ENCODE measurements at places on chromosomes 2 and 18.
A peak's percentile ranks its signal among the peaks of the same experiment; 100 is the strongest.

DNA sequence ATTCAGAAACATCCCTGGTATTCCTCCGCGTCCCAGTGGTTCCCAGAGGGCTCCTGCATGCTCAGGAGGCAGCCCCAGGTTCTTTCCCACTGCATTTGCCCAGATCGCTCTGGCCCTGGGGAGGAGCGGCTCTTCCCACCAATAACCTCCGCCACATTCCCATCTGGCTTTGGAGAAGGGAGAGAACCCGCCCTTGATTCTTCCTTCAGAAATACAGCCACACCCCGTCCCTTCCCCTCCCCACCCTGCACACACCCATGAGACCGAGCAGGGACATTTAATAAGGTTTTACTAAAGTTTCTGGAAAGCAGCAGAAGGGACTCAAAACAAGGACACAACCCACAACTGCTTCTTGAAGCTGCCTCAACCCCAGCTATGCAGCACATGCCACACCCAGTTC lies 21.9 kb downstream of the ARID5A start:
- no peak for DNase-seq

- no peak for DNase-seq
These were observed 333.7 kb downstream of the AGAP1 start for GRCh38 chr2:235827585-235827992.

- DNase-seq, result no peak
These were observed 418.3 kb upstream of the DDX18 start for GRCh38 chr2:117396161-117396560.

GRCh38 chr2:51350100-51350499 lies 318.2 kb upstream of the NRXN1 start:
- no peak for DNase-seq

- no peak for DNase-seq
These were observed 608.6 kb upstream of the CELF4 start for GRCh38 chr18:38174173-38174572.

- no peak for DNase-seq
These were observed 108.7 kb downstream of the EPHA4 start for GRCh38 chr2:221463241-221463896.

DNA sequence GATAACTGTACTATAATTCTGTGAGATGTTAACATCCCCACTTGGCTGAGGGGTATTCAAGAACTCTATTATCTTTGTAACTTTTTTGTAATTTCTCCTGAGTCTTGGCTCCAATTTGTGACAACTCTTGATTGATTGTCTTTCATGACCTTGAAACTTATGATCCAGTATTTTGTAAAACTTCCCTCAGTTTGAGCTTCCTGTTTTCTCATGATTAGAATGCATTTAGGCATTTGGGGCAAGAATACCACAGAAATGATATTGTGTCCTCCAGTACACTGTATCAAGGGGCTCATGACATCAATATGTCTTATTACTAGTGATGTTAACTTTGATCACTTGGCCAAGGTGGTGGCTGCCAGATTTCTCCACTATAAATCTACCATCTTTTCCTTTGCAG lies 37.4 kb downstream of the PNO1 start:
- no peak for DNase-seq

- no peak for DNase-seq
These were observed 95.4 kb upstream of the CHRNA1 start for GRCh38 chr2:174859563-174860169.

GRCh38 chr2:239318790-239319661 lies 81.8 kb downstream of the HDAC4 start:
- DNase-seq, result no peak

GRCh38 chr2:12587729-12588522 lies 128.8 kb upstream of the TRIB2 start:
- DNase-seq, result no peak

DNA sequence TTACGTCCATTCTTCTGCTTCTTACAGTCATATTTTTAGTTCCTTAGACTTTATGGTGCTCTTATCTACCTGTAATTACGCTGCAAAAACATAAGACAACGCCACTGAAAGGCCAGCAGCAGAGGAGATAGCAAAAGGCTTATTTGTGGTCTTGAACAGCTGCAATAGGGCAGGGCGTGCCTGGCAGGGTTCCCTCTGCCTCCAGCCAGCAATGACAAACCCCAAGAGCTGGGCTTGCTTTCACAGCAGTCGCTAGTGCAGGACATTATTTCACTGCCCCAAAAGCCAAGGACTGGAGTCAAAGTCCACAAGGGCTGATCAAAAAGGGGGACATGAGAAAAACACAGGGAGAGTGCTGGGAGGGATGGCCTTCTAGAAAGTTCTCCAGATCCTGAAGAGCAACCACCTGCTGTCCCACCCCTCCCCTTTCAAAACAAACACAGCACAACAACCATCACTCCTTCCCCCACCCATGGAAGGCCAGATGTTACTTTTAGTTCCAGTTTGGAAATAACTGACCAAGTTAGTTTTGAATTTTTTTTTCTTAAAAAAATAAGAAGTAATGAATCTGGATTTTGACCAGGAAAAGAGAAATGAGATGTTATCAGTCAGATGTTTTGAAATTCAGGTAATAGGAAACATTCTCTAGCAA lies 127.8 kb downstream of the RBMS1 start:
- no peak for DNase-seq

DNA sequence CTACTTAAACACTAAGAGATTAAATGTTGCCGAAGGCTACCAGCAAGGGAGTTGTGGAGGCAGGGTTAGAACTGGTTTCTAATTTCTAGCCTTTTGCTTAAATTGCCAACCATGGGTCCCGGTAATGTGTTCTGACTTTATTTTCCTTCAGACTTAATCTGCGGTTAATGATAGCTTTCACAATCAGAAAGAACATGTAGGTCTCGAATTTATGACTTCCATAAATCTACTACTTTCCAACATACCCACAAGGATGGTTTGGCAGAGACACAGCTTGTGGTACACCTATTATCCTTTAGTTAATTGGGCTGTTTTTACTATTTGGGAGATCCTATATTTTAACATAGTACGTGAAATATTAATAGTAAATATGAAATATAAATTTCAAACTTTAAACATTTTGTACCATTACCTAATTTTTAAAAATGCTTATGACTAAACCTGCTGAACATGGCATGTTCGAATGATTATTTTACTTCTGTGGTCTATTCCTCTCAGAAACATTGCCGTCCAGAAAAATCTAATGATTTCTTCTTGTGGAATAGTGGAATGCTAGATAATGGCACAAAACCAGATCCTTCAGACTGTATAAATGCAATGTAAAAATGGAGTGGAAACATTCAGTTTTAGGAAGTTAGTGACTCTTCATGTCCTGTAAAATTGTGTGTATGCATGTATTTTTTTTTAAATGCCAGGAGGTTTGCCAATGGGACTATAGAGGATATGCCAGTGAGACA lies 41.3 kb downstream of the PARD3B start:
- DNase-seq, result no peak

DNA sequence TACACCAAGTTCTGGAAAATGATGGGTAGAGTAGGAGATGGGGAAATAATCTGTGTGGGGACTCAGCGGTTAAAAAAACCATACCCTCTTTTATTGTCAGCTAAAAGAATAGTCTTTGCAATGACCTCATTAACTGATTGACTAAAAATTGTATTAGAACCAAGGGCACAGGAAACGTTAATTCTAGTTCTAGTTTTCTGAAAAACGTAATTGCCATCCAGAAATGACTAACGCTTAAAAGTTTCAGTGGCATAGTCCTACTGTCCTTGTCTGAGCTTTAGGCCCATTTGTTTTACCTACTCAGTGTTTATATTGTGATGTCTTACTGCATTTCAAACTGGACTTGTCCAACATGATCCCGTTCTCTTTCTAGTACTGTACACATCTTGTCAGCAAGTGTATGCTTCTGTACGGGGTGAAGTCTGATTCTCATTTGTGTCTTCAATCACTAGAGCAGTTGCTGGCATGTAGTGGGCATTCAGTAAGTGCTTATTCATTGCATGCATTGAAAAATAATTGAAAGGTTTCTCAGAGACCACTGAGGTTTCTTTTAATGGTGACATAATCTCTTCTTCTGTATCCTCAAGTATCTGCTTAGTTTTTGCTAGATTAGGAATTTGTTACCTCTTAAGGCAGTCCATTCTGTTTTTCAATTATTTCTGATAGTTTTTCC lies 81.5 kb downstream of the ZNF407 start:
- DNase-seq, result no peak

GRCh38 chr2:198368089-198368488 lies 563.7 kb downstream of the PLCL1 start:
- no peak for DNase-seq

DNA sequence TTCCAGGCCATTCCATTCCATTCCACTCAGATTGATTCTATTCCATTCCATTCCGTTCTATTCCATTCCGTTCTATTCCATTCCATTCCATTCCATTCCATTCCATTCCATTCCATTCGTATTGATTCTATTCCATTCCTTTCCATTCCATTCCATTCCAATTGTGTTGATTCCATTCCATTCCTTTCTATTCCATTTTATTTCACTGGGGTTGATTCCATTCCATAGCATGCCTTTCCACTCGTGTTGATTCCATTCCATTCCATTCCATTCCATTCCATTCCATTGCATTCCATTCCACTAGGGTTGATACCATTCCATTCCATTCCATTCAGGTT lies 1142.3 kb downstream of the RPIA start:
- DNase-seq, result no peak

DNA sequence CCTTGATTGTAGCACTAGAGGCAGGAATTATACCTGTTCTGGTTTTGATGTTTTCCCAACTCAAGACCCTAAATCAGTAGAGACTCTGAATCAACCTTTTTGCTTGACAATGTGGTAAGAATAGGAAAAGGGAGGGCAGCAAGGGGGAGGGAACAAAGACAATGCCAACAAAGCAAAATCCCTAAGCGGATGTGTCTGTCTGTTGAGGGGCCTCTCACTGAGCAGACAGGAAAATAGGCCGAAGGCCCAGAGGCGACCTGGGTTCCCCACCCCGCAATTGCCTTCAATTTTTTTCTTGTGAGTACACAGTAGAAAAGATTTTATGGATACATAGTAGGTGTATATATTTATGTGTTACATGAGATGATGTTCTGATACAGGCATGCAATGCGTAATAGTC lies 75.6 kb downstream of the MAP4K4 start:
- DNase-seq, result no peak

- DNase-seq, result no peak
These were observed 98.5 kb upstream of the CD226 start for GRCh38 chr18:70046207-70046606.

DNA sequence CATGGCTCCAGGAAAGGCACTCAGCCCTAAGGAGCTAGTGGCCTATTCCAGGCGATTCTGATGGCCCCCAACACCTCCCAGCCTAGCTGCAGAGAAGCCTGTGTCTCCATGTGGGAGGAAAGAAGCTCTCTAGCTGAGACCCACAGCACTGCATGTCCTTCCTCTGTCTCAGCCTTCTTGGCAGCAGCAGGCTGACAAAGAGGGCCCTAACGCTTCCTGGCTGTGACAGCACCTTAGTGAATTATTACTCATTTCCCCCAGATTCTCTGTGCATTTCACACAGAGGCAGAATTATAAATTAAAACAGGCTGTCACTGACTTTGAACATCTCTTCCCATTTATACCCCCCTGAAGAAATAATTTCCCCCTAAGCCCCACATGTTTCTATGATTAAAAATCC lies 206.8 kb downstream of the CLIP4 start:
- no peak for DNase-seq

GRCh38 chr2:14944562-14945346 lies 312.2 kb downstream of the LRATD1 start:
- DNase-seq, result no peak

DNA sequence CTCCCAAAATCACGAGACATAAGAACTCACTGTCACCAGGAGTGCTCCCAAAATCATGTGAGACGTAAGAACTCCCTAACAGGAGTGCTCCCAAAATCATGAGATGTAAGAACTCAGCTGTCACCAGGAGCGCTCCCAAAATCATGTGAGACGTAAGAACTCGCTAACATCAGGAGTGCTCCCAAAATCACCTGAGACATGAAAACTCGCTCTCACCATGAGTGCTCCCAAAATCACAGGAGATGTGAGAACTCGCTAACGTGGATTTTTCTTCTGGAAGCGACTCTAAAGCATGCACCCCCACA lies 53.1 kb downstream of the CTDP1 start:
- no peak for DNase-seq

GRCh38 chr2:120791243-120791961 lies 55.7 kb downstream of the GLI2 start:
- no peak for DNase-seq

- no peak for DNase-seq
These were observed 80.9 kb downstream of the GCA start for GRCh38 chr2:162424816-162425215.

DNA sequence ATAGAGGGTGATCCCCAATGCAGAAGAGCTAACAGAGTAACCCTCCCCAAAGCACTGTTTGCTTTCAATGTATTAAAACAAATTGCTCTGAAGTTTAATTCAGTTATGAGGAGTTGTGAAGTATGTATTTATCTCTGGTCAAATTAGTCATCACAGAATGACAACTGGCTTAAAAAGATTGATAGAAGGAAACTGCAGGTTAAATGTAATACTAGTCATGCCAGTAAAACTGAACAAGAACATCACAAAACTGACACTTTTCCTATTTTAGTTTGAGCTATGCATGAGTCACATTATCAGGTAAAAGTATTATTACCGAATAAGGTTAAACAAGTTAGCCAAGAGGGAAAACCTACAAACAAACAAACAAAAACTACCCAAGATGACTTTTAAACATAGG lies 99.0 kb upstream of the ACVR1C start:
- no peak for DNase-seq

GRCh38 chr2:122692400-122693083 lies 937.1 kb downstream of the TSN start:
- no peak for DNase-seq

DNA sequence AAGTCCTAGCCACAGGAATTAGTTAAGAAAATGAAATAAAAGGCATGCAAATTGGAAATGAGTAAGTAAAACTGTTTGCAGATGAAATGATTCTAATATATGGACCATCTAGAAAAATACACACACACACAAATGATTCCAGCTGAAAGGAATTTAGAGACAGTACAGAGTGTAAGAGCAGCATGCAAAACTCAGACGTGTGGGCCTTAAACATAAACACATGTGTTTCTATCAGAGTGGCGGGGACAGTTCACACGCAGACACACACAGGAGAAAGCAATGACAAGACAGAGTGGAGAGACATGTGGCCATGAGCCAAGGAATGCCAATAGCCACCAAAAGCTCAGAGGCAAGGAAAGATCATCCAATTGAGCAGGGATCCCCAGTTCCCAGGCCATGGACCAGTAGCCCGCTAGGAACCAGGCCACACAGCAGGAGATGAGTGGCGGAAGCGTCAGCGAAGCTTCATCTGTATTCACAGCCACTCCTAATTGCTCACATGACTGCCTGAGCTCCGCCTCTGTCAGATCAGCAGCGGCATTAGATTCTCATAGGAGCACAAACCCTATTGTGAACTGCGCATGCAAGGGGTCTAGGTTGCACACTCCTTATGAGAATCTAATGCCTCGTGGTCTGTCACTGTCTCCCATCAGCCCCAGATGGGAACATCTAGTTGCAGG lies 155.4 kb downstream of the ARL4C start:
- no peak for DNase-seq

GRCh38 chr2:11621410-11621809 lies 48.6 kb downstream of the NTSR2 start:
- DNase-seq, result no peak

GRCh38 chr2:68196120-68196716 lies 38.5 kb downstream of the PNO1 start:
- DNase-seq, result peak; percentile 59

GRCh38 chr18:8791171-8791651 lies 85.9 kb downstream of the MTCL1 start:
- no peak for DNase-seq

Data from effector CD4-positive, alpha-beta T cell (primary cell).